ENCODE measurements at places on chromosomes 6 and 20. TPM values are rescaled to one million over a fixed set of nuclear protein-coding genes. Genes with fewer than 3 reads are reported as not detected.

- DNase-seq: no peak
Measured at GRCh38 chr20:57838670-57839151, 128.9 kb upstream of the PMEPA1 start.

DNA sequence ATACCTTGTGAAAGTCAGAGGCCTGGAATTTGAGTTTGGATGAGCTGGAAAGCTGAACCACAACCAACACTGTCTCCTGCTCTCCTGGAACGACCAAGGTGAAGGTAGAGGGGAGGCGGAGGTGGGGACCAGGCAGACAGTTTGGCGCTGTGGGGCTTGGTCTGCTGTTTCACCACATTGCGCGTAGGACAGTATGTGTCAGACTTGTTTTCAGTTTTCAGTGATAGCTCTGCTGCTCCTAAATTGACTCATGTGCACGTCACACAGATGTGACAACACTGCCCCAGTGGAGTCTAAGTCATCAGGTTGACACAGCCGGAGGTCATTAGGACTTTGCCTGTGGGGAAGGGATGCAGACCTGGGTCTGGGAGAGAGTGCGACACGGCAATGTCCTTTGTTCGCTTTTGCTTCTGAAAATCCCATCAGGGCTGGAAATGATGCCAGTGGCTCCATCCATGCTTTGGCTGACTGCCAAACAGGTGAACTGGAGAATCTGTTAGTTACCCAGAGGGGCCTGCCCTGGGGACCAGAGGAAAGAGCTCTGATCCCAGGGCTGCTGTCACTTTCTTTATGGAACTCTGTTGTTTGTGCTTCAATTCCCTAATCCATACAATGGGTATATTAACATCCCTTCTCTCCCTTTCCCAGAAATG lies 255.5 kb downstream of the CDC5L start:
- DNase-seq: no peak

DNA sequence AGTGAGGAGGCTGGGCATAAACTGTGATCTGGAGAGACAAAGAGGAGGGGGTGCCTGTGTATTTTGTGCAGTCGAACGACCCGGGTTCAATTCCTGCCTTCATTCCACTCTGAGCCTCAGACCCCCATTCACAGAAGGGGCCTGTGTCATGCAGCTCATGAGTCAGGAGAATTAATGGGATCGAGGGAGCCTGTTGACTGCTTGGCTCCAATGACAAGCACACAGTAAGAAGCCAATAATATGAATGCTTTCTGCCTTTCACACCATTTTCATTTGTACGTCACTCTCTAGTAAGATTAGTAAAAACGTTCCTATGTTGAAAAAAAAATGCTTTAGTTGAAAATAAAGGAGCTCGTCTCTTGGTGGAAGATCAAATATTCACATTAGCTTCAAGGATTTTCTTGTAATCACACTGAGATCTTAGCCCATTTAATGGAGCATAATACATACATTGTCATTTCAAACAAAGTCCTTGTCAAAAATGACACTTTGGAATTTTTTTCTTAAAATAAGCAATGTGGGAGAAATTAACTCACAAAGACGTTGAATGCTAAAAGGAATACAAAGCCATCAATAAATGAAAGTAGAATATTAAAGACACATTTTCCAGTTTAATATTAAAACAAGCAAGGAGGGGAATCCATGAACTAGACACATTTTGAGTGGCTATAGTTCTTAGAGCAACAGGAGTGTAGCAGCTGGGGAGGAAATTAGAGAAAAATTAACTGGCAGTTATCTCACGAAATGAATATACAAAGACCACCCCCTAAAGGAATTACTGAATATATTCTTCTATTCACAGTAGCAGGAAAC lies 246.7 kb upstream of the AFDN start:
- no peak for DNase-seq

- DNase-seq: no peak
Measured at GRCh38 chr6:35893246-35893645, 27.7 kb downstream of the SRPK1 start.

- no peak for DNase-seq
Measured at GRCh38 chr6:133613211-133613610, 275.7 kb upstream of the TCF21 start.

- no peak for DNase-seq
Measured at GRCh38 chr20:57055345-57055744, 211.1 kb downstream of the BMP7 start.

GRCh38 chr6:131004936-131005335 lies 58.1 kb downstream of the EPB41L2 start:
- DNase-seq: no peak

DNA sequence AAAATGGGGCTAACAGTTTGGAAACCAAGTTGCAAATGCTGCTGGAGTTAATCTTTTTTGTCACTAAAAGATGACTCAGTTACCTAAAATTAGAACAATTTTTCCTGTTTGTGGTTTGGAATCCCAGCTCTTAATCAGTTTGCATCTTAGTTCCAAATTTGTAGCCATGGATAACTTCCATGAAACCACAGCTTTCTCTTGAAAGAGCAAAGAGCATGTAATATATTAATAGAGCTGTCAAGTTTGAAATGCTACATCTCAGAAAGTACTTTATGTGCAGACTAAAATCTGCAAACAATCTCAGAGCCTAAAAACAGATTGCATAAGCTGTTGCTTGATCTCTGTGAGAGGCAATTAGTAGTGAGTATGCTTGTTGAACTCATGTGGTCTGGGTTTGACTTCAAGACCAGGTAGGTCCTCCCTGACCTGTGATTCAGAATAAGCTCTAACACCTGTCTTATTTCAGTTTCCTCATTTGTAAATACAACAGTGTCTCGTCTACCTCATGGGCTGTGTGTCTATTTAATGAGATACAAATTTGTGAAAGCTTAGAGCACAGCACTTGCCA lies 23.5 kb downstream of the DHX35 start:
- DNase-seq: no peak

DNA sequence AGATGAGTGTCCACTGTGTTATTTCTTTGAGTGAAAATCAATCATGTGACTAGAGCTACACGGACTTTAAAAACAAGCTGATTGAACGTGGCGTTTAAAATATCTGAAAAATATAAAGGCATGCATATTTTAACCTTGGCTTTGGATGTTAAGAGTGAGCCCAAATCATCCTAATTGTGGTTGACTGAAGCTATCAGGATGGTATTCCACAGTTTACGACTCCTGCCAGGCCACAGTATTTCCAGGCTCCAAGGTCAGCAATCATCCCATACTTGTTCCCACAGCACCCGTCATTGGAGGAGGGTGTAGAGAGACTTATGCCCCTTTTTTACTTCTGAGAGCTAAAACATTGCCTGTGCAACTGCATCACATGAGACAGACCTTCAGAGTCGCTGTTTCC lies 43.2 kb upstream of the TMX4 start:
- DNase-seq: no peak

DNA sequence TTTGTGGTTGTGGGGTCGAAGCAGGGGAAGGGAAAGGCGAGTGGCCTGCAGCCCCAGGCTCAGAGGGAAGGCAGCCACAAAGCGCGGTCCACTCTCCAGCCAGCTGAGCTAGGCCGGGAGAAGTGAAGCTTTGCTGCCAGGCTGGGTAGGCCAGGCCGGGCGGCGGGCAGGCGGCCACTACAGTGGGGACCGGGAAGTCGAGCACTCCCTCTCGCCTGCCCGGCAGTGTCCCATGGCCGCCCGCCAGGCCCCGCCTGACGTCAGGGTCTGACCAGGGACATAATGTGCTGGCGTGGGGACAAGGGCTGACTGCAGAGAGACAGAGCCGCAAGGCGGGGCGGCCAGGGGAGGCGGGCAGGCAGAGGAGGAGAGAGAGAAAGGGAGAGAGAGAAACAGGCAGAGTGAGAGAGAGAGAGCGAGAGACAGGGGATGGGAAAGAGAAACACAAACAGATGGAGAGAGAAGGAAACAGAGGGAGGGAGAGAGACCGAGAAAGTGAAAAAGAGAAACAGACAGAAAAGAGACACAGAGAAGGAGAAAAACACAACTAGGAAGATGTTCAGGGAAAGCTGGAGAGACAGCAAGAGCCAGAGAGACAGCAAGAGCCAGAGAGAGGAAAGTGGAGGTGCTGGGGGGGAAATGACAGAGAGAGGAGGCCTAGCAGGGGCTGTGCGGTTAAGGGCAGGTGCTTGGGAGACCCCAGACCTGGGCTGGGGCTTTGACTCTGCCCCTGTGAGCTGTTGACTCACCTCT lies 94.5 kb upstream of the PTPN1 start:
- DNase-seq: peak; percentile 97

- no peak for DNase-seq
Measured at GRCh38 chr6:162907876-162908481, 180.2 kb downstream of the PACRG start.

GRCh38 chr6:159168536-159169192 lies 536 bp upstream of the FNDC1 start:
- DNase-seq: peak; percentile 44

DNA sequence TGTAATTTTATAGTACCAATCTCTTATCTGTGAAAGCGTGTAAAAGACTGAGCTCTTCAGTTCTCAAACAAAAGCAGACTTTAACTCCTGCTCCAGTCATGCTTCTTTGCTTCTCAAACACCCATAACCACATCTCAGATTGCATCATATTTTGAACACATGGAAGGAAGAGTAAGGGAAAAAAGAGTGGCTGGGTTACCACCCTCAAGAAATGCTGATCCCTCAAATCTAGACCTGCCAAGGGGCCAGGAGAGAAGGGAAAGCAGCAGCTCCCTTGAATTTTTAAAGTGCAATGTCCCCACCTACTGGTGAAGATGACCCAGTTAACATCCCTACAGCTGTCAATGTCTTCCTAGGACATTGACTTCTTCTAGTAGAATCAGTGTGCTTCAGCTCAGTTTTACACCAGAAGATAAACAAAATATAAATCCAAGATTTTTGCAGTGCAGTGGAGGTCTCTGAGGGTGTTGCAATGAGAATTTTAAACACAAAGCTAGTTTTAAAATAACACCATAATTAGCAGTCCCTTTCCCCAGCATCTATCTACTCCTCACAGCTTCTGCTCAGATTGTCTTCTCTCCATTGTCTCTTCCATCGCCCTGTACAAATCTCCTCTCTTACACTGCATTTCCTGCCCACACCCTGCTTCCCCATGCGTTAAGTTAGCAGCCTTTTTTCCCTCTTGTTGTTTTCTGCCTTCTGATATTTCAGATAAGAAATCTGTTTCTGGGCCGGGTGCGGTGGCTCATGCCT lies 22.6 kb upstream of the HLA-DQB2 start:
- no peak for DNase-seq

- DNase-seq: no peak
Measured at GRCh38 chr6:148446681-148447080, 104.0 kb downstream of the SASH1 start.

DNA sequence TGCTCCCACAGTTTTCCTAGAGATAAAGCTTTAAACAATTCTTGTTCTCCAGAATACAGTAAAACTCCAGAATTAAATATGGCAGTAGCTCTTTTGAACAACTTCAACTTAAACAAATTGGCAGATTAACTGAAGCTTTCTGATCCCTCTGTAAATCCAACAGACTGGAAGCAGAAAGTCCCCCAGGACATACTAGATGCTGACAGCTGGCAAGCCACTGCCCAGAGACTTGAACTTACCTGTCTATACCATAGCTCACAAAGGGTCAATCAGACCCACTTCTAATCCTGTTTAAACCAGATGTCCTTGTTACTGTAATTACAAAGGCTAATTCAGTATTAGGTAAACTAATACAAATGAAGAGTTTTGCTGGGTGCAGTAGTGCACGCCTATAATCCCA lies 12.3 kb downstream of the GPLD1 start:
- DNase-seq: no peak

- no peak for DNase-seq
Measured at GRCh38 chr20:368915-369314, 11.6 kb upstream of the TRIB3 start.

DNA sequence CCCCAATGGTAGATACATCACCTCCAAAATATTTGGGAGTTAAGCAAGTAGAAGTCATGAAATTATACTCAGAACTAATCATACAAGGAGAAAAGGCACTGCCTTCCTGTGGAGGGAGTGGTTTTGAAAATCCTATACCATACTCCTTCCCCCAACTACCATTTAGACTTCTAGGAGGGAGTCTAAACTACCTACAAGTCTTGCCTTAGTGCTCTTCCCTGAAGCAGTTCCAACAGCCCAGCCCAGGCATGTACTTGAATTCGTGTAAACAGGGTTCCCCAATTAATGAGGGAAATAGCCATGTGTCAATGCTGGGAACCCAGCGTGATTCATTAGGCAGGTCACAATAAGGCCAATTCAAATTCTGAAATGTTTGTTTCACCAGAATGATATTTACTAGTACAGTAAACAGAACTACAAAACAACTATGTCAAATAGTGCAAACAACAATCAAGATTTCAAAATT lies 39.1 kb upstream of the SGK1 start:
- DNase-seq: no peak

DNA sequence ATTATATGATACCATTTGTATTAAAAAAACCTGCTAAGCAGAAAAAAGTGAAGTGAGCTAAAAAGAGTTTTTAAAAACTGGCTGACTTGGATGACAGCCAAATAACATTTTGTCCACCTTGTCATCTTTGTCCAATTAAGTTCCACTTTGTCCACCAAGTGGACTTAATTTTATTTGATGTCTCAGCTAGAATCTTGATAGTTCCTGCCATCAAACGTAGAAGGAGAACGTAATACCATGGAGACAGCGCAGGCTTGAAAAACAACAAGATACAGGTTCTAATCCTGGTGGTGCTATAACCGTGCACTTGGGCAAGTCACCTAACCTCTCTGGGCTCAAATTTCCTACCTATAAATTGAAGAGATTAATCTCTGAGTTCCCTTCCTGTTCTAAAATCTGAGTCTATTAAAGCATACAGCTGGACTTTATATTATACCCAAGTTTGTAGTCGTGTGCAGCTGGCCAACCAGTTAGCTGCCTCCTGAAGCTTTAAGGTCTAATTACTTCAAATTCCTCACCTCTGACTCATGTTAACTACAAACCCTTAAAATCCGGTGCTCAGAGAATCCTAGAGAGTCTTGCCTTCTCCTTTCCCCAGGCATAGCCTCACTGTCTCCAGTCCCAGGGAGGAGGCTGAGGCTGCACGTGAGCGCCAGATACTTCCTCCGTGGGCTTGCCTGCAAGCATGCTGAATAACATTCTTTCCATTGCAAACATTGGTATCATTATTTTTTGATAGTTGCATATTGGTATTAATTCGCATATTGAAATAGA lies 16.8 kb downstream of the TMEM244 start:
- DNase-seq: no peak

GRCh38 chr6:107801173-107801886 lies 22.8 kb downstream of the SCML4 start:
- no peak for DNase-seq

DNA sequence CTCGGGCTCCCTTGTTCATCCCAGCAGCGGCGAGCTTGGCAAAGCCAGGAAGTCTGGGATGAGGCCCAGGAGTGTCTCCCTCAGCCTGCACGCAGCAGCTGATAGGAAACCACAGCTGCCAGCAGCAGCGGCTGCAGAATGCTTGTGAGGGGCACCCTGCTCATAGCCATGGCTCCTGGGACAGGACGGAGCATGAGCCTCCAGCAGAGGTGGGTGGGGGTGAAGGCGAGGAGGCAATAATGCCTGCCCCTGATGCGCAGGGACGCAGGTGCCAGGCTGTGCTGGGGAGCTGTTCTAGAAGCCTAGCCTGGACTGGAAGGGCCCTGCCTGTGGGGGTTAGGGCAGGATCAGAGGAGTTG lies 157.9 kb downstream of the CD83 start:
- no peak for DNase-seq

Gene SNX5
- polyA plus RNA-seq: 241 TPM

Gene SLC17A3
- 0.22 TPM for polyA plus RNA-seq

Gene BRPF3
- polyA plus RNA-seq: 41.2 TPM

Gene RAET1L
- not detected for polyA plus RNA-seq

Gene PPP1R16B
- polyA plus RNA-seq: 6.8 TPM

Gene SLC13A3
- 10.3 TPM for polyA plus RNA-seq

Gene RGS17
- polyA plus RNA-seq: 2.2 TPM
